ENCODE measurements at places on chromosomes 7 and 10.

DNA sequence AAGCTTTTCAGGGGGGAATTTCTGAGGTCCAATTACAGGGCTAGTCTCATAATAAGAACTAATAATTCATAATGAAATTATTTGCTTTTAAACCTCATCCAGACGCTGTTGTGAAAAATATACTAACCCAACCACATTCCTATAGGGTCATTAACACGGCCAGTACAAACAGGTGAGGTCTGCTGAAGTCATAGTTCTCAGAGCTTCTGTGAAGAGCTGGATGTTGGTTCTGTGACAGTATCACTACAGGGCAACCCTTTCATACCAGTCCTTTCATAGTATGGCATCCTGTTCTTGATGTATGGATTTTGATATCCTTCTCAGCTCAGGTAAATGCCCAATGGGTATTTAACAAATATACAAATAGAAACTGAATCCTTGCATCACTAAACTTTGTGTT lies 62.3 kb upstream of the FAM133B start:
- no peak for DNase-seq

GRCh38 chr7:37592366-37592765 lies 91.2 kb upstream of the GPR141 start:
- no peak for DNase-seq

- no peak for DNase-seq
These were observed 495.6 kb downstream of the RPS24 start for GRCh38 chr10:78529262-78529661.

- no peak for DNase-seq
These were observed 560.1 kb downstream of the PARD3 start for GRCh38 chr10:34255035-34255434.

DNA sequence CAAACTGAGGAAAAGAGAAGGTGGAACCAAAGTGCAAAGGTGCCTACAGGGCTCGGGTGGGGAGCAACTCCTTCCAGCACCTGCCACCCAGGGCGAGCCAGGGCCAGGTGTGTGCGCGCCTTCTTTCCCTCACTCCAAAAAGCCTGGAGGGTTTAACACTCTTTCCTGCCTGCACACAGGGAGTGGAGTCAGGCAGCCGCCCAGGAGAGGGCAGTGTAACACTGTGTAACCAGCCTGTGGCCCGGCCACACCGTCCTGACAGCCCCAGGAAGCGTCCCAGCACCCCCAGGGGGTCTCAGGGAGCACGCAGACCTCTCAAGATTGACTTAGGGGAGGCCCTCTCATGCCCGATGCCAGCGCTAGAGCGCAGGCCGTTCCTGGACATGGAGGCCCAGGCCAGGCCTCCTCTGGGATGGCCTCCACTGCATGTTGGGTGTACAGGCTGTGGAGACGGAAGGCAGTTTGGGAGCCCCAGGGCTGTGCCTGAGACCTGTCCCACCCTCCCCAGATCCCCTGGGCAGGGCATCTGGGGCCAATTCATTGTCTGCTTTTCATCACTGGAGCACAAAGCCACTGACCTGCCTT lies 13.4 kb downstream of the BRI3 start:
- no peak for DNase-seq

DNA sequence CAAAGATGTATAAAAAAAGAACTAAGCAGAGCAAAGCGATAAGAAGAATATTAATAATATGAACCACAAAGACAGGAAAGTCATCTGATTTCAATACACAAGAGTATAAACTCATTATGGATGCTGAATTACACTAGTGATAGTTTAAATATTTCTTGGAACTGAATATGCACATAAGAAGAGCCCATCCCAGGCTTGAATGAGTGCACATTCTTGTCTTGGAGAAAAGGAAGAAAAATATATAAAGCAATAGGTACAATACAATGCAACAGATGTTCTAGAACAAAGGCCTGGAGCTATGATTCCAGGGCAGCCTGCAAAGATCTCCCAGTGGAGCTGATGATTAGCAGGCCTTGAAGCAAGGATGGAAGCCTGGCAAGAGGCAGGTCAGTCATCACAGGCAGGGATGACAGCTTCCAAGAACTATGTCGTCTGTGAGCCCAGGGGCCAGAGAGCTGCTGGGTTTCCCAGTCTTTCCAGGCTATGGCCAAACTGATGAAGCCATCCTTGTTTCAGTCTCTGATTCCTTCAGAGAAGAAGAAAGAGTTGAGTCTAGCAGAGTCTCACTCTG lies 277.6 kb downstream of the KCNMA1 start:
- no peak for DNase-seq

DNA sequence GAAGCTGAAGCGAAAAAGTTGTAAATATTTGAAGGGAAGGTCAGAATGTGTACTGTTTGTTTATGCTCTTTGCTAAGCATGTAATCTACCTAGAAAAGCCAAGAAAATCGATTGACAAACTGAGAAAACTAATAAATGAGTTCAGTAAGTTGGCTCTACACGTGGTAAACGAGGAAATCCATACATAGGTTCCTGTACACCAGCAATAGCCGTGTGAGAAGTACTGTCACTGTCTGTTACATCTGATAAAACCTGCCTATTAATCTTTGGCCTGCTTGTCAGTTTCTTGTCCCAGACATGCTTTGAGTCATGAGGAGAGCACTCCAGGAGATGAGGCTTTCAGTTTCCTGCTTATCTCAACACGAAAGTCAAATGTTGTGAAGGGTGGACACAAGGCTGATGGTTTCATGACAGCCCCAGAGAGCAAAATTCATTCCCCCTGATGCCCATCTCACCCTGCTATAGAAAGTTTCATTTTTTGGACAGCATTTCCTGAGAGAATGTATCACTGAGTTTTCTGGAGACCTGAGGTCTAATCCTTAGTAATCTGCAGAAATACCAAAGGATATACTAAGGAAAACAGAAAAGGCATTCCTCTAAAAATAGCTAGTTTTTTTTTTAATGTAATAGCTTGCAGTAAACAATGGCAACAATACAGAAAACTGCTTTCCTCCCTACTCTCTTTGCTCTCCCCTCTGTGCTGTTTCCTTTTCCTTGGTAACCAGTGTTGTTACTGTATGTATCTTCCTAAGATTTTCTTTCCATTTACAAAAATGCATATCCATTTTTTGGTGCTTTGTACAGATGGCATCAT lies 18.8 kb downstream of the BMPR1A start:
- DNase-seq: no peak

- DNase-seq: no peak
These were observed 56.4 kb upstream of the DKK1 start for GRCh38 chr10:52257692-52258075.

DNA sequence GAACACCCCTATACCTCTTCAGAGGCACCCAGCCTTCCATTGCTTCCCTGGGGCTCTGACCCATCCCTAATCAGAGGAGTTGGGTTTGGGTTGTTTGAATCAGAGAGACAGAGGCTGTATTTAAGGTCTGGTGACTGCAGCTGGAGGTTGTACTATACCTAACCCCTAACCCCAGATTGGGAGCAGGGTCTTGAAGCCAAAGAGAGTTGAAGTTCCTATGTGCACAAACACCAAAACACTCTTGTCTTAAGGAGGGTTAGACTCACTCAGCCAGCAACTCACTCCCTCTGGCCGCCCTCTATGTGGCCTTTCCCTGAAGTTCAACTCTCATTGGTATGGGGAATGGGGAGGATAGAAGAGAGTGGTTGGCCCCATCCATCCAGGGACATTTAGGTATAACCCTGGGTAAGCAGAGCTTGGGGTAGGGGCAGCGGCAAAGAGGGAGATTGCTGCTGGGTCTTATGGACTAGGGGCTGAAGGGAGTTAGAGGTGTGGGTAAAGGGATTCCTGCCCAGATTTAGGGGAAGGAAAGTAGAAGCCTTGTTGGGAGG lies 80.0 kb downstream of the PAX2 start:
- no peak for DNase-seq

DNA sequence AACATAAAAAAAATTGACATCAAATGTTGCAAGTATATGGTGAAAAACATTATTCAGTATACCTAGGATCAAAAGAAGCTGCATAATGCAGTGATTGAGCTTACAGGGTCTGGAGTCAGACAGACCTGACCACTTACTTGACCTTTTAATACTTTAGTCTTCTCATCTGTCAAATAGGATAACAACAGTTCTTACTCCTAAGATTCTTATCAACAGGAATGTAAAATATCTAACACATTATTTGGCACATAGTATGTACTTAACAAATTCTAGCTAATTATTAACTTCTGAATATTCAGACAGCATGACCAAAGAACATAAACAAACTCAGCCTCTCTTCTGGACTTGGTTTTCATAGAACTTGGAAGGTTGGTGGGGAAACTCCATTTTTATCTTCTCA lies 45.6 kb upstream of the PIP4K2A start:
- no peak for DNase-seq

GRCh38 chr7:151769188-151769821 lies 107.6 kb downstream of the PRKAG2 start:
- DNase-seq: no peak

All from effector memory CD4-positive, alpha-beta T cell (primary cell).